ENCODE measurements at places on chromosomes 5 and 9. TPM values are rescaled to one million over a fixed set of nuclear protein-coding genes. Genes with fewer than 3 reads are reported as not detected.

Gene ROR2
- total RNA-seq: 12.4 TPM

Gene KCNN2
- 2.7 TPM for total RNA-seq

Gene CCDC69
- total RNA-seq: 1.8 TPM

Gene OR13C3
- total RNA-seq: not detected

Gene PHF19
- total RNA-seq: 100.0 TPM

Gene HSPB3
- not detected for total RNA-seq

Gene SAPCD2
- 31.1 TPM for total RNA-seq

Gene SV2C
- total RNA-seq: 0.66 TPM

- no peak for DNase-seq
- peaks cover 6% of the 10 kb centered on the region for H3K4me1 ChIP-seq
- no peak overlapping the region for H3K27ac ChIP-seq
Observed at GRCh38 chr9:128149951-128150593, 819 bp downstream of the LCN2 start.

DNA sequence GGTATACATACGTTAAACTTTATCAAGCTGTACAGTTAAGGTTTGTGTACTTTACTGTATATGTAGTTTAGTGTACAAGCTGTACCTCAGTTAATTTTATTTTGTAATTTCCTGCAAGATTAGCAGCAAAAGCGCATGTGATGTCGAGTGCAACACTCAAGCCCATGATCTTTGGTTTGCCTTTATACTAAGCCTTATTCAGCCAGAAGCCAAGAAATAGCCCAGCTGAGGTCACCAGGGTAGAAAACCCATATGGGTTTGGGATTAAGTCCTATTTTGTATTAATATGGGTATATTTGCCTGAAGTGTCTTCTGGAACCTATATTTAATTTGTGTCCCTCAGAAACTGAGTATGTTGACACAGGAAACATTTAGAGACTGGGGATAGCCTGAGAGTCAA is 59.3 kb downstream of the ZFAND5 start:
- H3K4me3 ChIP-seq: no peak overlapping the region
- H3K4me1 ChIP-seq: no peaks in the 10 kb centered on the region
- H3K36me3 ChIP-seq: no peaks in the 10 kb centered on the region
- H3K27me3 ChIP-seq: no peaks in the 10 kb centered on the region
- no peak overlapping the region for H3K27ac ChIP-seq

DNA sequence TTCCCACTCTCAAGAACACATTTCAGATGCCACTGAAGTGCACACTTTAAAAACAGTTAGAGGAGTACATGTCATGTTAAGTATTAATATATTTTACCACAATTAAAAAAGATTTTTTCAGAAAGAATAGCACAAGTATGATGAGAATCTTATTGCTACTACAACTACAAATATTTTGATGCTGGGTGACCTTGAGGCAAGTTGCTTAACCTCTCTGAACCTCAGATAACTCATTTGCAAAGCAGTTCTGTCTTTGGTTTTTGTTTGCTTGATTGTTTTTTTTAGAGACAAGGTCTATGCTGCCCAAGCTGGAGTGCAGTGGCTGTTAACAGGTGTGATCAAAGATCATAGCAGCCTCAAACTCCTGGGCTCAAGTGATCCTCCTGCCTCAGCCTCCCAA is 13.7 kb upstream of the EBF1 start:
- H3K27me3 ChIP-seq: peaks cover 19% of the 10 kb centered on the region
- no peak overlapping the region for H3K4me3 ChIP-seq
- no peak for DNase-seq
- H3K36me3 ChIP-seq: no peaks in the 10 kb centered on the region

DNA sequence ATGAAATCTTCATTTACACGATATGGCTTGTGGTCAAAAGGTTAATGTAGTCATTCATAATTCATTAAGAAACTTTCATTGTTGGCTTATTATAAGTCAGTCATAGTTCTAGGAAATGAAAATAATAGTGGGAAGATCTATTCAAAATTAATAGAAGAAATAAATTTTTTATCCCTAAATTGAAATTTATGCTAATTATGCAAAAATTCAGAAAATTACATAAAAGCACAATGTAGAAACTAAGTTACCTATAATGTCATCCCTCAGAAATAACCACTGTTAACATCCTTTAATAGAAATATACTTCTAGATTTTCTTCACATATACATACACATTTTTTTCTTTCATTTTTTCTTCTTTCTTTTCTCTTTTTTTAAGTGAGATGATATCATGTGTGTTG is 15.9 kb upstream of the JAK2 start:
- no peak overlapping the region for H3K4me3 ChIP-seq
- peaks cover 6% of the 10 kb centered on the region for H3K4me1 ChIP-seq

GRCh38 chr5:59317023-59317773 is 576.3 kb downstream of the PDE4D start:
- DNase-seq: peak; percentile 9
- no peaks in the 10 kb centered on the region for H3K27me3 ChIP-seq
- H3K36me3 ChIP-seq: no peaks in the 10 kb centered on the region

DNA sequence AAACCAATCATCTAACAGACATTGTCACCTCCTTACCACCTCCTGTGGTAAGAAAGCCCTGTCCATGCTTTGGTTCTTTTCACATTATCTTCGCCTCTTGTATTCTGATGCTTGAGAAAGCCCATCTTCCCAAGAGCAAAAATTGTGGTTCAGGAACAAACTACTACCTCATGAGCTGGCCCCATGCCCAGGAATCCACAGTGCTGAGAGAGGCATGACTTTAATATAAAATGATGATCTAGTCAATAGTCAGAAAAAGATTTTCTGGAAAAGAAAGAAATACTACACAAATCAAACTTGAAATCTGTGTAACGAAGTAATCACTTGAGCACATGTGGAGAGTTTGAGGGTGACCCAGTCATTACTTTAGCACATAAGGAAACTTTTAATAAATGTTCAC is 94.7 kb downstream of the FGF10 start:
- no peak for DNase-seq
- H3K4me3 ChIP-seq: no peak overlapping the region
- H3K36me3 ChIP-seq: no peaks in the 10 kb centered on the region
- H3K27ac ChIP-seq: no peak overlapping the region
- peaks cover 6% of the 10 kb centered on the region for H3K4me1 ChIP-seq

DNA sequence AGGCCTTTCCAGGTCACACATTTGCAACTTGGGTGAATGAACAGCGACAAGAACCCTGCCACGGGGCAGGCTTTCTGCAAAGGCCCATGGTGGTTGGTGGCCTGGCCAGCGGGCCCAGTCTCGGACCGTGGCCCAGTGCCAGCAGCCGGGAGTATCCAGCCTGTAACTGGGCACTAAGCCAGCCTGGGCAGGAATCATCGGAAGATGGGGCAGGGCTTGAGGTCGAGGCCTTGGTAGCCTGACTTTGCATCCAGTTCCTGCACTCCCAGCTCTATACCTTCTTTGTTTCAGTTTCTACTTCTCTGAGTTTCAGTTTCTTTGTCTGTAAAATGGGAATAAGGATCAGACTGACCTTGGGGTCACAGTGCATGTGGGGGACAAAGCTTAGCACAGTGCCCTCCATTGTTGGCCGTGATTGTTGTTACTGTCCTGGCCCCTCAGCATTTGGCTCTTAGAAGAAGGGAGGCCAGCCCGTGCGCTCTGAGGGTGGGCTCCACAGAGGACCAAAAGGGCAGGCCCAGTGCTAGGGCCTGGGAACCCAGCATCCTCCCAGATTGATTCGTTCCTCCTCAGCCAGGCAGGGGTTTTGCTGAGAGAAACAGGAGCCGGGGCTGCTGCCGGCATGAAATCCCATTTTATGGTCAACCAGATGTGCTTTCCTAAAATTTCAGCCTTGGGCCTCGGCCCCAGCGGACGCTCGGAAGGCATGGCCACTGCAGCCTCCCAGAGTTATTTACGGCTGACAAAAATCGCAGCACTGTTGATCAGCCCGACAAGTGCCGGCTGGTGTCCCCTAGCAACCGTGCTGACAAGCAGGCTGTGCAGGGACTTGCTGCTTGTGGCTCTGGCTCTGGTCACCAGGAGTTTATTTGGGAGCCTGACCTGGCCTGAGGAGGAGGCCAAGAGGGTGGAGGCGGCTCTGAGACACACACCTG is 43.6 kb downstream of the JADE2 start:
- H3K4me1 ChIP-seq: peaks cover 24% of the 10 kb centered on the region
- no peaks in the 10 kb centered on the region for H3K36me3 ChIP-seq
- H3K27ac ChIP-seq: peak overlapping the region; percentile 86
- H3K4me3 ChIP-seq: no peak overlapping the region
- H3K27me3 ChIP-seq: no peaks in the 10 kb centered on the region

GRCh38 chr9:123422635-123423310 is 66.8 kb downstream of the CRB2 start:
- H3K27ac ChIP-seq: no peak overlapping the region
- peaks cover 48% of the 10 kb centered on the region for H3K4me1 ChIP-seq
- H3K4me3 ChIP-seq: no peak overlapping the region
- no peaks in the 10 kb centered on the region for H3K27me3 ChIP-seq

DNA sequence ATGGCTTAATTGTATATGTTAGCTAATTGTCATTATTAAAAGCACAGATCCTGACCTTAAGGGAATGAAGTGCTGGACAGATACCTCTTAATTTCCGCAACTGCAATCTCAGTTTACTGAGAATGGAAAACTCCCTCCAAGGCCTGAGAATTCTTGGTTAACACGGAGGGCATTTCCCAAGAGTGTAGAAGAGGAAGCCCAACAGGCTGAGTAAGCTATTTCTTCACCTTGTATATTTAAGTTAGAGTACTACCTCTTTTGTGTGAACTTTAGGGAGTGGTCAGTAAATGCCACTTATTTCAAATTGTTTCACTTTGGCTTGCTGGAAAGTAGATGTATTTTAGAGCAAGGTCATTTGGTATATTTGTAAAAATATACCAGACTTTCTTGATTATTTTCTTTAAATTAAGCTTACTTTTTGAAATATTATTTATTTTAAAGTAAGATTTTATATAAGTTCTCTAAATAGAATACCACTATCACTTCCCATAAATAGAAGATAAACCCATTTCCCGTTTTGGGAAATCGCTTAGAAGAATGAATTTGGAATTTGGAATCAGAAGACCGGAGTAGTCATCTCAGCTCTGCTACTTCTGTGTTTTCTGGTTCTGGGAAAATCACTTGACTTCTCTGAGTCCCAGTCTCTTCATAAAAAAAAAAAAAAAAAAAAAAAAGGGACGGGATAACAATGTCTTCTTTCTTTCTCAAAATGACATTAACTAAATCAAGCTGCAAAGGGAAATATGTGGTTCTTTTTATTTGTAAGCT is 26.0 kb upstream of the C9orf72 start:
- H3K4me3 ChIP-seq: no peak overlapping the region
- H3K27me3 ChIP-seq: no peaks in the 10 kb centered on the region
- H3K36me3 ChIP-seq: no peaks in the 10 kb centered on the region
- DNase-seq: no peak
- H3K4me1 ChIP-seq: peaks cover 6% of the 10 kb centered on the region

GRCh38 chr5:175724314-175725275 is 66.7 kb downstream of the HRH2 start:
- H3K4me3 ChIP-seq: no peak overlapping the region
- peak overlapping the region; percentile 30 for H3K27ac ChIP-seq
- H3K36me3 ChIP-seq: no peaks in the 10 kb centered on the region
- H3K27me3 ChIP-seq: peaks cover 4% of the 10 kb centered on the region
- H3K4me1 ChIP-seq: peaks cover 5% of the 10 kb centered on the region
- no peak for DNase-seq

- no peak for DNase-seq
- H3K4me1 ChIP-seq: peaks cover 14% of the 10 kb centered on the region
- H3K27me3 ChIP-seq: no peaks in the 10 kb centered on the region
- no peak overlapping the region for H3K27ac ChIP-seq
- H3K4me3 ChIP-seq: no peak overlapping the region
Observed at GRCh38 chr5:65066387-65067146, 297.8 kb downstream of the CWC27 start.

- peaks cover 4% of the 10 kb centered on the region for H3K4me1 ChIP-seq
- H3K27ac ChIP-seq: no peak overlapping the region
- no peak for DNase-seq
- H3K36me3 ChIP-seq: no peaks in the 10 kb centered on the region
Observed at GRCh38 chr9:138104251-138105122, 226.9 kb downstream of the CACNA1B start.

- no peak overlapping the region for H3K4me3 ChIP-seq
- H3K27ac ChIP-seq: no peak overlapping the region
- no peaks in the 10 kb centered on the region for H3K4me1 ChIP-seq
- peaks cover 2% of the 10 kb centered on the region for H3K27me3 ChIP-seq
- no peak for DNase-seq
- peaks cover 4% of the 10 kb centered on the region for H3K36me3 ChIP-seq
Observed at GRCh38 chr5:122220511-122220910, 91.2 kb downstream of the ZNF474 start.

- H3K27me3 ChIP-seq: no peaks in the 10 kb centered on the region
- no peak overlapping the region for H3K27ac ChIP-seq
- H3K36me3 ChIP-seq: peaks cover 28% of the 10 kb centered on the region
- no peak for DNase-seq
Observed at GRCh38 chr5:149745-150485, 41.4 kb upstream of the LRRC14B start.

GRCh38 chr9:129359916-129360536 is 182.0 kb upstream of the IER5L start:
- H3K36me3 ChIP-seq: no peaks in the 10 kb centered on the region
- H3K4me1 ChIP-seq: peaks cover 14% of the 10 kb centered on the region
- DNase-seq: no peak
- no peak overlapping the region for H3K27ac ChIP-seq
- no peak overlapping the region for H3K4me3 ChIP-seq

DNA sequence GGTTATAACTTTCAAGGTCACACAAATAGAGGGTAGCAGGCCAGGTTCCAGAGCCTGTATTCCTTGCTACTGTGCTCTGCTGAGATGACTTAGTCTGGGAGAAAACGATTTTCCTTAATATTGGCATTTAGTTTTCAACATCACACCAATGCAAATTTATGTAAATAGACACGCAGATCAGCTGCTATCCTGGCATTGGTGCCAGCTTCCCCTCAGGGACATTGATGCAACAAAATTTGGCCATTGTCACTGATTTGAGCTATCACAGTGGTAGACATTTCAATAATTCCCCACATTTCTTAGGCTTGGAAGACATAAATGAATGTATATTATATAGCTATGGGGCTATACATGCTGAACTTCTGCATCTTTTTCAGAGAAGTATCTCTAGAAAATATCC is 71.6 kb upstream of the ASTN2 start:
- no peak for DNase-seq
- H3K4me1 ChIP-seq: peaks cover 19% of the 10 kb centered on the region
- no peaks in the 10 kb centered on the region for H3K36me3 ChIP-seq
- peaks cover 11% of the 10 kb centered on the region for H3K27me3 ChIP-seq
- no peak overlapping the region for H3K27ac ChIP-seq

DNA sequence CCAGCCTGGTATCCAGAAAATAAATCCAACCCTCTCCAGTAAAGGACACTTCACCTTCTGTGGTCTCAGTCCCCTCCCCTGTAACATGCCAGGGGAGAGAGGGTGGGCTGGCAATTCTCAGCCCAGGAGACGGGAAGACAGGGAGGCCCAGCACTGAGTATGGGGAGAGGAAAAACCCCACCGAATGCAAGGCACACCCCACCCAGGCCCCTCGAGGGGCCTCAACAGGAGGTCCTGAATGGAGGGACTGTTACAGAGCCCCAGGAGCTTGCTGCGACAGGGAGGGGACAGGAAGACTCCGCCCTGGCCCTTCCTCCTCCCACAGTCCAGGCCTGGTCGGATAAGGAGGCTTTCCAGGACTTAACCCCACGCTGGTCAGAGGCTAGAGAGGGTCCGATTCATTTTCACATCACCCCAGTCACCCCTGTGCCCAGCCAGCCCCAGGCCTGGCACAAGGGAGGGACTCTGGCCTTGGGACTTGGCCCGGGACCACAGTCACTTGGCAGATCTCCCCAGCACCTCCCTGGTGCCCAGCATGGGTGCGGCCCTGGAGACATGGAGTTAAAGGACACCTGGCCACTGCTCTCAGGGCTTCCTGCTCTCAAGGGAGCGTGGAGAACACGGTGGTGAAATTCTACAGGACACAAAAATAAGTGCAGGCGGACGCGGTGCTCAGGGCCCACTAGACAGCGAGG is 44.9 kb upstream of the STXBP1 start:
- H3K27ac ChIP-seq: no peak overlapping the region
- no peaks in the 10 kb centered on the region for H3K27me3 ChIP-seq
- peaks cover 44% of the 10 kb centered on the region for H3K4me1 ChIP-seq
- no peak for DNase-seq
- no peaks in the 10 kb centered on the region for H3K36me3 ChIP-seq
